ENCODE measurements at places on chromosomes 2 and 18.

GRCh38 chr2:235212501-235213158 is 260.8 kb downstream of the SH3BP4 start:
- DNase-seq, result no peak

GRCh38 chr2:1588978-1589621 is 155.2 kb downstream of the PXDN start:
- DNase-seq, result no peak

GRCh38 chr18:48843596-48843995 is 107.2 kb downstream of the SMAD7 start:
- DNase-seq, result no peak

GRCh38 chr2:172749388-172749787 is 13.7 kb downstream of the RAPGEF4 start:
- DNase-seq, result no peak

- DNase-seq, result no peak
These were observed 114.5 kb downstream of the METTL8 start for GRCh38 chr2:171319164-171319810.

- no peak for DNase-seq
These were observed 159.4 kb upstream of the GCFC2 start for GRCh38 chr2:75870133-75870532.

GRCh38 chr2:232444409-232445148 is 11.4 kb upstream of the ALPI start:
- DNase-seq, result no peak

DNA sequence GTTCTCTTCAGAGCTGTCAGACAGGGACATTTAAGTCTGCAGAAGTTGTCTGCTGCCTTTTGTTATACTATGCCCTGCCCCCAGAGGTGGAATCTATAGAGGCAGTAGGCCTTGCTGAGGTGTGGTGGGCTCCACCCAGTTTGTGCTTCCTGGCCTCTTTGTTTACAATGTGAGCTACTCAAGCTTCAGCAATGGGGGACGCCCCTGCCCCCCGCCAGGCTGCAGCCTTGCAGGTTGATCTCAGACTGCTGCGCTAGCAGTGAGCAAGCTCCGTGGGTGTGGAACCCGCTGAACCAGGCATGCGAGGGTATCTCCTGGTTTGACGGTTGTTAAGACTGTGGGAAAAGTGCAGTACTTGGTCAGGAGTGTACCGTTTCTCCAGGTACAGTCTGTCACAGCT is 24.0 kb upstream of the PAIP2B start:
- no peak for DNase-seq

GRCh38 chr18:61982475-61982874 is 89.7 kb upstream of the RNF152 start:
- DNase-seq, result no peak

DNA sequence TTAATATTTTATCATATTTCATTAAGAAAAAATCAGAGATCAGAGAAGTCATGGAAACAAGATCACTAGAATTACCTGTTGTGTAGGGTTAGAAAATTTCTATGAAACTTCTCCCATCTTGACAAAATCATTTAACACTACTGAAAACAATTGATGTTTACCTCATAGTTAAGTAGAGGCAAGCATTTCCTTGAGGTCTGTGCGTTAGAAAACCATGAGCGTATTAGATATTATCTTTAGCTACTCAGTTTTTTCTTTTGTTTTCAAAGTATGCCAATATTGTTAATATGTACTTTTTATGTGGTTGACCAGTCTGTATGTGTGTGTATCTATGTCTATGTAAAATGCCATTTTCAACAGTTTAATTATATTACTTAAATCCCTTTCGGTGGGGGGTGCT is 335.7 kb downstream of the PARD3B start:
- no peak for DNase-seq

- no peak for DNase-seq
These were observed 87.8 kb upstream of the RAB6C start for GRCh38 chr2:129891341-129892320.

DNA sequence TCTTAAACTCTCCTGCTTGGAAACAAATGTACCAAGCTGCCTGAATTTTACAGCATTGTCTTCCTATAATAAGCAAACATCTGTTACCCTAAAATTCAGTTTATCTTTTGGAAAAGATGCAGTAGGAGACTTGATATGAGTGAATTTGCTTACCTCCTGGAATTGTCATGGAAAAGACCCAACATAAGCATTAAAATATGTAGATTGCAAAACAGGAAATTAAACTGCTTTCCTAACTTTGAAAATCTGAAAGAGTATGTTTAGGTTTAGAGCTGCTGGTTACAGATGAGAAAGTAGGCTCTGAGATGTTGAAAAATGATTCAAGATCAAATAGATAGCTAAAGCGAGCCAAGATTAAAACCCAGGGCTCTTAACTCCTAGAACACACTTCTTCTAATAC is 316.5 kb downstream of the SOX11 start:
- DNase-seq, result no peak

DNA sequence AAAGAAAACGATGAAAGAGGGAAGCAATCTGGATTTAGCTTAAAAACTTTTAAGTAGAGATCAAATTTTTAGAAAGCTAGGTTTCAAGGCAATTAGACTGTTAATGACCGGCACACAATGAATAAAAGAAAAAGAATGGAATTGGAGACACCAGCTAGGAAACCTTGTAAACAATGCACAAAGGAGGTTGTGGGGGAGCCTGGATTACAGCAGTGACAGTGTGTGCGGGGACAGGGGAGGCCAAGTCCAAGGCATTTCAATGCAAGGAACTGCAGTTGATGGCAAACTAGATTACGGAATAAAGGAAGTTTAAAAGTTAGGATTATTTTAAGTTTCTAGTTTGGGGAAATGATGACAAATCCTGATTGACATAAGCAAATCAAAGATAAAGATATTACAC is 74.5 kb downstream of the DTNB start:
- no peak for DNase-seq

DNA sequence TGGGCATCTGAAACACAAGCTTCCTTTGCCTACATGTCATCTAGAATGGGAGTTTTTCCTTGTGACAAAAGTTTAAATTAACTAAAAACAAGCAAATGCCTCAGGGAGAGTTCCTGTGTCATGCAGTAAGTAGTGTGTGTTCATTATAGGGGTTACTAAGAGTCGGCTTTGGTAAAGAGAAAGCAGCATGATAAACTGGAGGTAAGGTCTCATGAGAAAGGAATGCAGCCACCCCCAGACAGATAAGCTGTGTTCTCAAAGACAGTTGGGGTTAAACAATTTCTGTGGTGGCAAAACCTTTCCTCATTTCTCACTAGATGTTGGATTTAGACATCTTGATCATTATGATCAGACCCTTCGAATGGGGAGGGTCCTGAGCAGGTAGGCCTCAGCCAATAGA is 129.7 kb downstream of the MAP4K4 start:
- DNase-seq, result no peak

- no peak for DNase-seq
These were observed 220.1 kb upstream of the NCKAP5 start for GRCh38 chr2:133788386-133788785.
